ENCODE measurements at places on chromosomes 4 and X. TPM values are rescaled to one million over a fixed set of nuclear protein-coding genes. Genes with fewer than 3 reads are reported as not detected.

XG gene
- total RNA-seq, result 10.7 TPM

EREG gene
- total RNA-seq, result not detected

SMIM31 gene
- total RNA-seq, result not detected

XK gene
- total RNA-seq, result 0.15 TPM

AKAP4 gene
- total RNA-seq, result not detected

FGF5 gene
- total RNA-seq, result 3.2 TPM

FABP2 gene
- not detected for total RNA-seq

AMTN gene
- total RNA-seq, result 1.1 TPM

SLC25A53 gene
- 13.5 TPM for total RNA-seq

STPG2 gene
- 0.12 TPM for total RNA-seq

ITM2A gene
- total RNA-seq, result not detected

GIMD1 gene
- not detected for total RNA-seq

ASB9 gene
- not detected for total RNA-seq

CT45A2 gene
- total RNA-seq, result not detected

P2RY8 gene
- not detected for total RNA-seq

GYPA gene
- not detected for total RNA-seq

PGAM4 gene
- total RNA-seq, result not detected

TEX13B gene
- not detected for total RNA-seq

PABPC5 gene
- total RNA-seq, result 0.82 TPM

RBMX2 gene
- total RNA-seq, result 33.8 TPM

SUPT20HL2 gene
- total RNA-seq, result not detected

PRDM5 gene
- 5.6 TPM for total RNA-seq

STAP1 gene
- not detected for total RNA-seq

ADH1B gene
- 565 TPM for total RNA-seq

FRAS1 gene
- total RNA-seq, result 6.4 TPM

IL13RA2 gene
- total RNA-seq, result 2.3 TPM

SNCA gene
- 0.23 TPM for total RNA-seq

RBM46 gene
- total RNA-seq, result not detected

GPR34 gene
- total RNA-seq, result not detected

OTUD6A gene
- total RNA-seq, result not detected
